ENCODE measurements at places on chromosomes 7 and 10.

- DNase-seq, result no peak
These were observed 29.0 kb downstream of the CTNNA3 start for GRCh38 chr10:67667035-67667425.

- no peak for DNase-seq
These were observed 23.9 kb upstream of the CALN1 start for GRCh38 chr7:72435925-72436480.

GRCh38 chr10:90777621-90778020, 80.2 kb downstream of the HTR7 start:
- no peak for DNase-seq

- DNase-seq, result peak; percentile 84
These were observed 67.0 kb downstream of the ZRANB1 start for GRCh38 chr10:125008689-125009638.

DNA sequence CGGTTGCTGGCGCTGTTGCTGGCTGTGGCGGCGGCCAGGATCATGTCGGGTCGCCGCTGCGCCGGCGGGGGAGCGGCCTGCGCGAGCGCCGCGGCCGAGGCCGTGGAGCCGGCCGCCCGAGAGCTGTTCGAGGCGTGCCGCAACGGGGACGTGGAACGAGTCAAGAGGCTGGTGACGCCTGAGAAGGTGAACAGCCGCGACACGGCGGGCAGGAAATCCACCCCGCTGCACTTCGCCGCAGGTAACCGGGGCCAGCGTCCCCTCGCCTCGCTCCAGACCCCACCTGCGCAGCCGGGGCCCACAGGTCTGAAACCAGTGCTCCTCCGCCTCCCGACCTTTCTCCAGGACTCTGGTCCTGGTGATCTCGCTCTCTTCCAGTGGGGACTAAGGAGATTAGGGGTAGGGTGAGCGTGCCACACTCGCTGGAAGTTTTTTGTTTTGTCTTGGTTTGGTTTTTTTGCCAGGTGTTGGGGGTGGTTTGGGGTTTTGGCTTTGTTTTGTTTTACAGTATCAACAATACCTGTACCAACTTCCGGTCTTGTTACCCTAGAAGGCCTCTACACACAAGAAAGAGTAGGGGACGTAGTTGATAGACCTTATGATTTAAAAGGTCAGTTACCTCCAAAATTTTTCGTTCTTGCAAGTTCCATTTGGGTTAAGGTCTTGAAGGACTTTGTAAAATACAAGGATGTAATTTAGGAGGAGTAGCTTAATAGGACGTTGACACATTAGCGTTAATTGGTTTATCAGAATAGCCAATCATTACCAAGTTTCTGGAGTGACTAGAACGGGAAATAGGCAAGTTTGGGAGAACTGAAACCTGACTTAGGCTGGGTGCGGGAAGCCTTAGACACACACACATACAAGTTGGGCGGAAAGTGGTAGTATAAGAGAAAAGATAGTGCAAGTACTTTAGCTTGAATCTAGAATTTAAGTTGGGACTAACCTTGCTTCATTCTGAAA, 704 bp downstream of the TNKS2 start:
- DNase-seq, result peak; percentile 37

- DNase-seq, result no peak
These were observed 122.4 kb downstream of the ZNF248 start for GRCh38 chr10:37734971-37735370.

DNA sequence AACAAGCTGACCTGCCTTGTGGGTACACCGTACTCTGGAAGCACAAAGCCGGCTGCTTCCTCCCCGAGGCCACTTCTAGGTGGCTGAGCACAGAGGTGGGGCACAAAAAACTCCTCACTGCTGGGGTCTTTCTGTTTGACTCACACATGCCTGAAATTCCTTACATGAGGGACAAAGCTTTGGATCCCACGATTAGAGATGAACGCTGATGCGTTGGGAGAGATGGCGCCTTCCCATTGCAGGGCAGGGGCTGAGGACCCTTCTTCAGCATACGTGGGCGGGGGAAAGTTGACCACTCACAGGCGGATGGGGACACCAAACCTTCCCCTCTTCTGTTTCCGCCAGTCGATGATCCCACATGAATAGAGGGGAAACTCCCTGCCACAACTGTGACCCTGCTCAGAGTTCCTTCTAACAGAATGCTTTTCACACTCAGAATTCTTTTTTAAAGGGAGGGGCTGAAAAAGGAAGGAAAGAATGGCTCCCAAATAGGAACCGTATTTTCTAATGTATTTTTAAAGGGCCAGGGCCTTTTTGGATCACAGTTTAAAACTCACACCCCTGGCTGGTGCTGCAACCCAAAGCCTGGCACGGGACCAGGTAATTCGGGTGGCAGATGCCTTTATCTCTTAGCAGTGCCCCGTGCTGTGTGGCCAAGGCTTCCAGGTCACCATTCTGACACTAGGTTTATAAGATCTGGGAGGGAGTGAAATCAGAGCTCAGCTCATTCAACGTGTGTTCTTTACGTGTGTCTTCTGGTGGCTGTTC, 134.0 kb downstream of the PRKAG2 start:
- DNase-seq, result no peak

GRCh38 chr7:83478616-83479015, 170.3 kb downstream of the SEMA3E start:
- DNase-seq, result no peak

DNA sequence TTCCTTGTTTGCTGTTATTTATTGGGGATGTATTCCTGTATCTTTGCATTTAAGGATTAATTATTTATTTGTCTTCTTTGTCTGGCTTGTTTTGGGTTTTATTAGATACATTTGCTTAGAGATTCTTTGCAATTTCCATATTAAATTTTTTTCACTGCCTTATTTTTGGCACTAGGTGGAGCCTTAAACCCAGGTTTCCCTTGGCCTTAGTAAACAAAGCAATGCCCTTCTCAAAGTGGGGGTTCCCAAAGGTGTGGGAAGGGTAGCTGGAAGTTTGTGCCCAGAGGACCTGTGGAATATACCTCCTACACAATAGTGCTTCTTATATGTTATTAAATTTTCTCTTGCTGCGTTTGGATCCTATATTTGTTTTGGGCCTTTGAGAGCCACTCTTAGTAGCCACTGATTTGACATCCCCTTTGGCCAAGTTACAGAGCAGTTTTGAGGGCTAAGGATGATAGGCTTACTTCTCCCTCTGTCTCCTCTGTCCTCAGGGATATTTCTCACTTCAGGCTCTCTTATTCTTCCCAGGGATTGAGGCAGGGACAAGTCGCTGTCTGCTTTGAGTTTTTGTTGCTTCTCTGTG, 162.3 kb downstream of the ITGB1 start:
- DNase-seq, result no peak

- no peak for DNase-seq
These were observed 60.3 kb downstream of the AHCYL2 start for GRCh38 chr7:129285111-129285510.

GRCh38 chr7:100539436-100540006, 518 bp downstream of the AGFG2 start:
- DNase-seq, result no peak

DNA sequence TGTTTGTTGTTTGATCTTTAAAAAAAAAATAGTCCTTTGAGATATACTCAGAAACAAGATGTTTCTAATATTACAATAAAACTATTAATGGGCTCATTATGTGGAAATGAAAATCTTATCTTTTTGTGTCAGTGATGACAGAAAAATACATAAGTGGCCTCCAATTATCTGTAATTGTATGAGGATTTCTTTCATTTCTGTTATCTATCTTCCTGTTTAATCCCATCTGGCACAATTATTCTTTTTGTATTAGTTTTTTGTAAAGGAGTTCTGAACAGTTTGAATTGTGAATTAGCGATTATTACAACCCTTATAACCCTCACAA, 270.8 kb downstream of the BBS9 start:
- DNase-seq, result no peak

DNA sequence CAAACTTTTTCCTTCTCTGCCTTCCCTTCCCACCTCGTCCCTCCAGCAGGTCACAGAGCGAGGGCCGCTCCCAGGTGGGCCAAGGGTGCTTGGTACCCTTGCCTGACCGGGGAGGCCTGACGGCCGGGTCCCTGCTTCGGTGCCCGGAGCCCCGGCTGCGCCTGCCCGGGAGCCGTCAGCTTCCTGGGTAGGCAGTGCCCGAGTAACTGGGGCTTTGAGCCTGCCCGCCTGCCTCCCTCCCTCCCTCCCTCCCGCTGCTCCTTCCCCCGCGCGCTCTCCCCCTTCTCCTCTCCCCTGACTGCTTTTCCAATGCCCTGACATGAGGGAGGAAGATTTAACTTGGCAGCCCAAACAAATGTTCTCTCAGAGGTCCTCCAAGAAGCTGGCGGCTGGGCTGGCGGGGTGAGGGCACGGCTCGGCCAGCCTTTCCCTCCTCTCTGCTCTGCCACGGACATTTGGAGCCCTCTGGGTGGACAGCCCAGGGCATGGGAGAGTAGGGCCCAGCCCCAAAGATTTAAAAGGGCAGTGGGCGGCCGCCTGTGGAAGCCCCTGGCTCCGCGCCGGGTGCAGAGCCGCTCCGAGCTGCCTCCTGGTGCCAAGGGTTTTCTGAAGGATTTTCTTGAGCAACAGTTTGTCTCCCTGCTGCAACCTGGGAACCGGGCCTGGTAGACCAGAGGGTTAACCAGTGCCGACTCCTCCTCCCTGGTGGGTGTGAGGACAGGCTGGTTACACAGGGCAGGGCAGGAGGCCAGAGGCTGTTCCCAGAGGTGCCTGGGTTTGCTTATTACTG, 2.0 kb downstream of the ZMIZ1 start:
- DNase-seq, result peak; percentile 89

DNA sequence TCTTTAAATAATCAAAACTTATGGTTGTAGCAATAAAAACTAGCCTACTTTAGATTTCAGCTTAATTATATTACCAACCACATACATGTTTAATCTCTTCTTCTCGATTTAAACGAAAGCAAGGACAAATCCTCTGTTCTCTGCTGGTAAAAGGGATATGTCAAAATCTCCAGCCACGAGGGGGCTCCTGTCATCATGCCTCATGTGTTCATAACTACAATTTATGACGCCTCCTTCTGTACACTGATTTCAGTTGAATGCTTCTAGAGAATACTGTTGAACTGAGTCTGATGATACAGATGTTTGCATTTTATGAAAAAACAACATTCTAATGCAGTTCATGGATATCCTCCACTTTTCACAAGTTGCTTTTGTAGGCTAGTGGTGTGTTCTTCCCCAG, 220.0 kb upstream of the DPP6 start:
- DNase-seq, result no peak

GRCh38 chr7:107932805-107933204, 41.8 kb downstream of the DLD start:
- DNase-seq, result no peak

GRCh38 chr7:99730238-99730810, 4.7 kb downstream of the CYP3A7 start:
- no peak for DNase-seq

GRCh38 chr7:142880876-142881505, 4.6 kb downstream of the TRPV6 start:
- DNase-seq, result no peak

DNA sequence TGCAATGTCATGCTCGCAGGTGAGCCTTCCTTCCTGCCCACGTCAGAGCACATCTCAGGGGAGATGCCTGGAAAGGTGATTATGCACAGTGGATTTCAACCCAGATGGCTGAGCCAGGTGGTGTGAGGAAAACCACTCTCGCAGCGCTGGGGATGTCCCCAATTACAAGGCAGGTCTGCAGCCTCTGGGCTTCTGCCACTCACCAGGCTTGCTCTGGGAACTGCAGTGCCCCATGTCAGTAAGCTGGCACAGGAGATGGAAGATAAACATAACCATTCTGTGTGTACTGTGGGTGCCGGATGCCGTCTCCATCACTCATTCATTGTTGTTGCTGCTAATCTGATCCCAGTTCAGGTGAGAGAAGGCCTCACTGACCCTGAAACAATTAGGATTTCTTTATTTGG, 222.9 kb upstream of the PITRM1 start:
- no peak for DNase-seq

DNA sequence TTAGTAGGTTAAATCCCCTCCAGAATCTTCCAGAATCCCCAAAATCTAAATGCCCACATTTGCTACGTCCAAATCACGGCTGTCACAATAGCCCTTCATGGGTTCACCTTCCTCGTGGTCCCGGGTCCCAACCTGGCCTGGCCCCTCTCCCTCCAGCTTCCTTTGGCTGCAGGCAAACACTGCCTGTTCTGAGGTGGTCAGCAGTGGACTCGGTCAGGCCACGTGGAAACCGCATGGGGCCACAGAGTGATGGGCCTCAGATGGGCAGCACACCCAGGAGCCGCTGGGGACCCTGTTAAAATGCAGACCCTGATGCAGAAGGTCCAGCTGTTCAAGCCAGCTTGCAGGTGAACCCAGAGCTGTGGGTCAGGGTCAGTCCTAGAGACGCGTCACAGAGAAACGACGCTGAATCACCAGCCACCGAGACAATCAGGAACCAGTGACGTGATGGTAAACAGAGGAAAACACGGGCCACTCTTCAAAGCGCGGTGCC, 588.6 kb downstream of the DNAJB6 start:
- no peak for DNase-seq

- no peak for DNase-seq
These were observed 26.2 kb downstream of the C10orf105 start for GRCh38 chr10:71693377-71693776.

DNA sequence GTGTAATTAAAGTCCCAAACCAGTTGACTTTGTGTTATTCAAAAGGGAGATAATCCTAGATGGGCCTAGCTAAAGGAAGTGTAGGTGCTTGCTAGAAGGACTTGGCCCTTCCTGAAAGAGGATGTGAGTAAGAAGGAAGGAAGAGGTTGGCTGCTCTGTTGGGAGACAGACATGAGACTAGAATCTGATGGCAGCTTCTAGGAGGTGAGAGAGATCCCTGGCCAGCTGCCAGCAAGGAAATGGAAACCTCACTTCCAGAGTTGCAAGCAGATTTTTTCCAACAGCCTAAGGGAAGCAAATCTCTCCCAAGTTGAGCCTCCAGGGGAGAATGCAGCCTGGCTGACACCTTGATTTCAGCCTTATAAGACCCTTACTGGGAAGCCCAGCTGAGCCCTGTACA, 368.4 kb upstream of the ZMIZ1 start:
- peak; percentile 46 for DNase-seq

DNA sequence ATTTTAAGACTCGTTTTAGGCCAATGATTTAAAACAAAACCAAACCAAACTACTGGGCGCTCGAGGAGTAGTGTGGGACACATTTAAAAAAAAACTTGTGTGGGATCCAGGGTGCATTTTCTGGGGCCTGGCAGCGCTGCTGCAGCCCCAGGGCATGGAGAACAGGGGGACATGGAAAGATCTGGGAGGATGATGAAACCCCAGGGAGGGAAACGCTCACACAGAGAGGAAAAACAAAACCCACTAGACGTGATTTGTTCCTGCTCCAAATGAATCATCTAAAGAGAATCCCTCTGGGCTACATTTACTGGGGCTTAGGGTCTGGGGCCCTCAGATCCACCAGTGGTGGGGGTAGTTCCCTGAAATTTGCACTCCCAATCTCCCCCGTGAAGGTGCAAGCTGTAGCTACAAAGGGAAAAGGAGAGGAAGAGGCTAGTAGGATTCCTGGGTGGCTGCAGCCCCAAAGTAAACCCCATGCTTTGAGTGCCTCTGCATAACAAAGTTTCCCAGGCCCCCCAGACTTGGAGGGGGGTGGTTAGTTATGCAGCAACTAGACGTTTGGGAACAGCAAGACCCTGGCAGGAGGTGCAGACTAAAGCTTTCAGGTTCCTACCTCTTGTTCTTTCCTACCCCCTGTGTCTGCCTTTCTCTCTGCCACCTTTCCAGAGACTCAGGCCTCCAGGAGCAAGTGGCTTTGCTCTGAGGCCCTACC, 14.5 kb upstream of the HOXA13 start:
- DNase-seq, result no peak
